ENCODE measurements at places on chromosomes 2 and 18.

DNA sequence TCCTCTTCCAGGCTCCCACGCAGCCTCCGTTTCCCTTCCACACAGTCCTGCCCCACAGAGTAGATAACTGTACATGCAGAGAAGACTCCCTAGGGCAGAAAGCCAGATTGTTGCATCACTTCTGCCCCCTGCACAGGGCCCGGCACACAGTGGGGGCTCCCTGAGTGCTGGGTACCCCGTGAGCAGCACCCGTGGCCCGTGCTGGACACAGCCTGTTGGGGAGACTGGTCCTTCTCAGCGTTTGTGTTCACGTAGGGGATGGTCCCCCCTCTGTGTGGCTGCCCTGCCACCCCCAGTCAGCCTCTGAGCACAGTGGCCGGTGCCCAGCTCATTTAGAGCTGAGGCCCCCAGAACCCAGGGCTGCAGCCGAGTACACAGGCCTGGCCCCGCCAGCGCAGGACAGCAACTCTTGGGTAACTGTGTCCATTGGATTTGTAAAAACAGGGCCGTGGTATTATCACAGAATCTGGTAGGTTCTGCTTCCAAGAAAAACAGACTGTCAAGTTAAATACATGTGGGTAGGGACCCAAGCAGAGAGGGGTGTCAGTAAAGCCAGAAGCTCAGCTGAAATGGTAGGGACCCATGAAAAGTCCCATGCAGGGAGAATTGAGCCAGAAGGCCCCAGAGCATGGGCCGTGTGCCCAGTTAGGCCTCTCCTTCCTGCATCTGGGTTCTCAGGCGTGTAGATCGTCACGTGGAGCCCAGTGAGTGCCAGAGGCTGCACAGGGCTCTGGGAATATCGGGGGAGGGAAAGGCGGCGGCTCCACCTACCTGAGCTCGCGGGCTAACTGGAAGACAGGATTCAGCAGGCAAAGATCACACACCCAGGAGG is 257.3 kb downstream of the ATAD2B start:
- DNase-seq = peak; percentile 79

- peak; percentile 84 for DNase-seq
These were observed 4.9 kb downstream of the FEV start for GRCh38 chr2:218979846-218980734.

DNA sequence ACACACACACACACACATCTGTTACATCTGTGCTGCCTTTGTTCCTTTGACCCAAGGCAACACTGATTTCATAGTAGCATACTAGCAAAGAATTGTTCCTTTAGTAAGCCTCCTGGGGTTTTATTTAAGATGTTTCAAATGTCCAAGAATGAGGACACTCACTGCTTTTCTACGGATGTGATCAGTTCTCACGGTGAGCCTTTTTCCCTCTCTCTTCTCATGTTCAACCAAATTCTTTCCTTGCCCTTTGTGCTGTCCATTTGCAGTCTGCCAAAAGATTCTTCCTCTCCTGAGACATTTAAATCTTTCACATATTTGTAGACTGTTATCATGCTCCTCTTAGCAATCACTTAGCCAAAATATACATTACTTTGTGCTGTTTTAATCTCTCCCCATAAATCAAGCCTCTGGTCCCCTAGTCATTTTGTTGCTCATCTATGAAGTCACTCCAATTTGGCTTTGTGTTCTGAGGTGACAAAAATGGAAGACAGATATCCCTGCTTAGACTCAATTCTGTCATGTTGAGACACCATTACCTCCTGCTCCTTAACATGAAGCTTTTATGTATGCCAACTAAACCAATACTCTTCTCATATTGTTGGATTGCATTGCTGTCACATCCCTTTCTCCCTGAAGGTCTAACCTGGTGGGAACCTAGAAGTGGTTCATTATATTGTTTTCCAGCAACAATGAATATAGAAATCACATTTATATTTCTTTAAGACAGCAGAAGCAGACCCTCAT is 1605.3 kb upstream of the ACVR2A start:
- peak; percentile 51 for DNase-seq

- DNase-seq = no peak
These were observed 156.6 kb upstream of the ACVR2A start for GRCh38 chr2:147688242-147688641.

GRCh38 chr2:66431274-66431642 is 3.7 kb upstream of the MEIS1 start:
- no peak for DNase-seq

GRCh38 chr2:59282374-59283057 is 1041.4 kb upstream of the FANCL start:
- no peak for DNase-seq

- no peak for DNase-seq
These were observed 1787.0 kb upstream of the PIK3C3 start for GRCh38 chr18:40168026-40168425.

Measured in fibroblast of pulmonary artery (primary cell).